SK-N-SH (cell line): ENCODE measurements at places on chromosomes 6 and 20. TPM values are rescaled to one million over a fixed set of nuclear protein-coding genes. Genes with fewer than 3 reads are reported as not detected.

Gene TINAG
- polyA plus RNA-seq, result 0.13 and 0.29 TPM in 2 replicates

Gene MRPS18B
- 45.2 and 51.1 TPM in 2 replicates for polyA plus RNA-seq

Gene TFAP2D
- polyA plus RNA-seq, result not detected in 2 replicates

Gene PPP1R16B
- 0.28 and 0.91 TPM in 2 replicates for polyA plus RNA-seq

Gene ZNF343
- 11.0 and 16.8 TPM in 2 replicates for polyA plus RNA-seq
